ENCODE measurements at places on chromosomes 6 and 20.

- DNase-seq: no peak
Observed at GRCh38 chr20:59438201-59438600, 137.8 kb downstream of the EDN3 start.

GRCh38 chr6:122012578-122012977 lies 386.9 kb upstream of the HSF2 start:
- DNase-seq: no peak

DNA sequence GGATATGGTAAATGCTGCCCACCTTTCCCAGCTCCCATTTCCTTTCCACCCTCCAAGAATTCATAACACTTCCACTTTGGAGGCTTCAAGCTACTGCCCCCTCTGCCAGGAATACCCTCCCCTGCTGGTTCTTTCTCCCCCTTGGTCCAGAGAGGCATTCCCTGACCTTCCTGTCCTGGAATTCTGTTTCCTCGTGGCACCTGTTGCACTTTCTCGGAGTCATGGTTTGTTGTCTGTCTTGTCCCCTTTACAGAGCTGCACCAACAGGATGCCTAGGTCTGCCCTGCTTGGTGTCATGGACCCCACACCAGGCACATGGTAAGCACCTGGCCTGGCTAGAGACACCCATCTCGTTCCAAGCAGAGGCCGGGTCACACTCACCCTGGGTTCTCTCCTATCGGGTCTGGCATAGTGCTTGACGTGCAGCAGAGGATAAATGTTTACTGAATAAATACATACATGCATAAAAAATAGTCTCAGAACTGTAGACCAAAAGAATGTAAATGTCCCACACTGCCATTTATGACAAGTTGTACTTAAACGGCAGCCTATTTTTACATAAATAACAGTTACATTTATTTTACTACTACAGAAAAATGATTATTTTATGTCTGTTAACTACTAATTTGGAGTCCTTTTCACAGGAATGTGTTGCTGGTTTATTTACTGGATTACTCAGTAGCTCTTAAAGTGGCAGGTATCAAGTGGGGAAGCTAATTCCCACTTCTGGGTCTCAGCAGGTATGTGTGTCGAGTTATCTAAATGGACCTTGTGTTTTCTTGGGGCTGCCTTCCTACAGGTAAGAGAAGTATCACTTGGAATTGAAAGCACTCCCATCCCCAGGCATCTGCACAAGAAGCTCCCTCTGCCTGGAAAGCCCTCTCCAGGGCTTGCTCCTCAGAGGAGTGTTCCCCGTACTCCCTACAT lies 69.3 kb downstream of the KIF13A start:
- DNase-seq: no peak

GRCh38 chr6:70956451-70957283 lies at the start of gene B3GAT2:
Gene B3GAT2 (minus strand): TSS chr6:70957060. CDS start chr6:70956429, 631 bp downstream.
- DNase-seq: no peak

DNA sequence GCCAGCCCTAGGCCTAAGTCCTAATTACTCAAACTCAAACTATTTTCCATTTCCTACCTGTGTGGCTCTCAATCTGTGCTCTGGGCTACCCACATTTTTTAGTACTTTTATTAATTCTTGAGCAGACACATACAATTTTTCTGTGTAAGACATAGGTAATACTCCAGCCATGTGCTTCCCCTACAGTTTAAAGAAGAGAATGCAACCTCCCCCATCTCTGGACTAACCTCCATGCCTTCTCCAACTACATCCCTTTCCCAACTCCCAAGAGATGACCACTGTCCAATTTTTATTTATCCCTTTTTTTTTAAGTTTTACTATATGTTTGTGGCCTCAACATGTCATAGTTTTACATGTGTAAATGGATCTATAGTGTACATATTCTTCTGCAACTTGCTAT lies 5.8 kb downstream of the HMGN4 start:
- no peak for DNase-seq

- no peak for DNase-seq
Observed at GRCh38 chr6:116208056-116208785, 45.7 kb downstream of the TSPYL4 start.

- no peak for DNase-seq
Observed at GRCh38 chr6:108561742-108562502, 1.2 kb downstream of the FOXO3 start.

DNA sequence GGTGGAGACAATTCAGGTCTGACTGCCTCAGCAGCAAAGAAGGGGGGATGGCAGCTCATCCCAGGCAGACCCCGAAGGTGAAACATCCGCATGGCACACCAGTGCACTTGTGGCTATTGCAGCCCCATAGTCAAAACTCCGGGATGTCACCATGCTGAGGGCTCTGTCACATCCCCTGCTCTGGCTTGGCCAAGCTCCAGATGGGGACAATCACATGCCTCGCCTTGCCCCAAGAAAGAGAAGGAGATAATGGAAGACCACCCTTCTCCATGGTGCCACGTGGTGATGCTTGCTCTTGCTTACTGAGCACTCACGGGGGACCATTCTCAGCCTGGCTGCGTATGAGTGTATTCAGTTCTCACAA lies 60.2 kb downstream of the RBM38 start:
- no peak for DNase-seq

DNA sequence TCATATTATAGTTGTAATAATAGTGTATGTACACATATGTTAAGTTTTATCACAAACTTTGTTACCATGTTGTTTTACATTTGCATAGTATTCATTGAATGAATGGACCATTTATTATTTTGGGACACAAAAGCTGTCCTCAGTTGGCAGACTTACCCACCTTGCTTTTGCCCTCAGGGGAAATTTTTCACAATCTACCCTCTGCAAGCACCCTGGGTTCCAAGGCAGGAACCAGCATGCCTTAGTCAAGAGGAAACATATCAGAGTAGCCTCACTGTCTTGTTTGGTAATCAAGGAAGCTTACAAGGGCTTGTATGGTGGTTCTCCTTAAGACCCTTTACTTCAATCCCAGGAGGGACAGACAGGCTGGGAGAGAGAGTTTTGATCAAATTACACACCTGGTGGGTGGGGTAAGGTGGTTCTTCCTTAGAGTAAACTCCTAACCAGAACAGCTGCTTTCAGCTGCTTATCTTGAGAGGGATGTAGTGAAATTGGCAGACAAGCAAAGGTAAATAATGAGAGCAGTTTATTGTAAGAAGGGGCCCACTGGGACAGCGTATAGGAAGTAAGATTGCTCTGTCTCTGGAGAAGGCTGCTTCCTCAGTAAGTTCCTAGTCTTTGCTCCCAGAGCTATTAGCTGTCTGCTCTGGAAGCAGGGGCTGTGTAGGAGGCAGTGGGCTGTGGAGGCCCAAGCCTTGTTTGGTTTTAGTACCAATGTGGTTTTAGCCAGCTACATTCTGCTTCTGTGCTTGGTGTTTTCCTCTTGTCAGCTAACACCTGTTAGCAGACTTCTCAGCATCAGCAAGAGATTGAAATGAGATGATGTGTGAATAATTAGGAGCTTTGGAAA lies 31.1 kb downstream of the BRPF3 start:
- DNase-seq: no peak

GRCh38 chr20:62134735-62135231 lies 8.4 kb downstream of the PSMA7 start:
- DNase-seq: no peak

DNA sequence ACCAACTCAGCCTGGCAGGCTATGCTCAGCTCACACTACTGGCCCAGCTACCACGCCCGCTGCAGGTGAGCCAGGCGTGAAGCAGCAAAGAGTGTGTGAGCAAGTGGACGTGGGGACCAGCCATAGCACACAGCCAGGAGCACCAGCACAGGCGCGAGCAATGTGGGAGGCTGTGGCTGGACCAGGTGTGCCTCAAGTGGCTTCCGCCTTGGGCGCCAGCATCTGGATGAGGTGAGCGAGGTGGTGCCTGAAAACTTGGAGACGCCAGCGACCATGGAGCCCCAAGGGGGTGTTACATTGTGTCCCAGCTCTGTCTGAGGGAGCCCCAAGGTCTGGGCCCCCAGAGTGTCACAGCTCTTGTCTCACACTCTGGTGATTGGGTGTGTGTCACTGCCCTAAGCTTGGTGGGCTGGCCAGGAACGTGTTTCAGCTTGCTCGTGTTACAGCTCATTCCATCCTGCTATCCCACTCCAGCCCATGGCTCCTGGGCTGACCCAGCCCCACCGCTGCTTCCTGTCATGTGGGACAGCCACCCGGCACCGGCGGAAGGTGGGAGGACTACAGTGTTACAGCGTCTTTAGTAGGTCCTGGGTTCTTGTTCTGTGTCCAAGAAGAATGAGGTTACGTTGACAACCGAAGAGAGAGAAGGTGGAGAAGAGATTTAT lies 508.0 kb upstream of the MMS22L start:
- DNase-seq: no peak

GRCh38 chr6:108735310-108736001 lies 112.8 kb upstream of the ARMC2 start:
- no peak for DNase-seq

DNA sequence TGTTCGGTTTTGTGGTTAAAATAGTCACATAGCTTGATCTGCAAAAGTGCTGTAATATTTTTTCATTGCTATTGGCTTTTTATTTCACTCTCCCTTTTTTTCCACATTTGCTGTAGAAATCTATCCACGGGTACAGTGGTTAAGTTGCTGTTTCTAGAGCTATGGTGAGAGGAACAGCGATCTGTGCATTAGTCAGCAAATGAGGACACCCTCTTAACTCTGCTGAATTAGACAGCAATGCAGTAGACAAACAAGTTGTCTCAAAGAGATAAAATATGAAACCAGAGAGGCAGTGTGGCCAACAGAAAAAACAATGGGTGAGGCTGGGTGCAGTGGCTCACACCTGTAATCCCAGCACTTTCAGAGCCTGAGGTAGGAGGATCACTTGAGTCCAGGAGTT lies 17.6 kb upstream of the SYNJ2 start:
- no peak for DNase-seq

- no peak for DNase-seq
Observed at GRCh38 chr6:92196325-92196724, 1223.0 kb downstream of the EPHA7 start.

GRCh38 chr20:5913166-5913565 lies 37.2 kb downstream of the TRMT6 start:
- no peak for DNase-seq
